ENCODE measurements at places on chromosomes 13 and 19. TPM values are rescaled to one million over a fixed set of nuclear protein-coding genes. Genes with fewer than 3 reads are reported as not detected.

DNA sequence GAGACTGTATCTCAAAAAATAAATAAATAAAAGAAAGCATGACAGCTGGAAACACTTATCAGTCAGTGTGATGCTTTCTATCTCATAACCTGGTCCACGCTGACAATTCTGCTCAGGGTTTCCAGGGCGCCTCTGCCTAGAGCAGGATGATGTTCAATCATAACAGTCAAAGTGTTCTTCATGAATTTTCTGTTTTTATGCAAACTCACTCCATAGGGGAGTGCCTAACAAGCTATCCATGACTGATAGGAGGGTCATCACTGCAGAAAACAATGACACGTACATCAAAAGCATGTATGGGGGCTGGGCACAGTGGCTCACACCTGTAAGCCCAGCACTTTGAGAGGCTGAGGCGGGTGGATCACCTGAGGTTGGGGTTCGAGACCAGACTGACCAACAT is 41.4 kb upstream of the ZNF83 start:
- no peak for DNase-seq

ITGBL1 gene
- 100 TPM for total RNA-seq

CPT1C gene
- total RNA-seq = 0.05 TPM

CFAP97D2 gene
- total RNA-seq = 0.08 TPM

FCHO1 gene
- total RNA-seq = 0.63 TPM

DNA sequence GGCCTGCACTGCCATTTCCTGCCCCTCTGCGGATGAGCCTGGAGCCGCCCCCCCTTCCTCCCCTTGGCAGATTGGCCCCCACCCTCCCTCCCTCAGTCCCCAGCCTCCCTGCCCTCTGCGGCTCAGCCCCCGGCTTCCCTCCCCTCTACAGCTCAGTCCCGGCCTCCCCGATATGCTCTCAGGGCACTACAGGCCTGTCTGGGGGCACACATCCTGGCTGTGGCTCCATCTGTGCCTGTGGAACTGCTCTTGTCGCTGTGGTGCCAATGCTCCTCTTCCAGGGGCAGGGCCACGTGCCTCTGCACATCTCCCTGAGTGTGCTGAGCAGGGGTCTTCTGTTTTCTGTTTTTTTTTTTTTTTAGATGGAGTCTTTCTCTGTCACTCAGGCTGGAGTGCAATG is 39.0 kb downstream of the ADPRHL1 start:
- no peak for DNase-seq

Data from SJSA1 (cell line).